DMS153 (cell line): ENCODE measurements at places on chromosomes 5 and 9.

DNA sequence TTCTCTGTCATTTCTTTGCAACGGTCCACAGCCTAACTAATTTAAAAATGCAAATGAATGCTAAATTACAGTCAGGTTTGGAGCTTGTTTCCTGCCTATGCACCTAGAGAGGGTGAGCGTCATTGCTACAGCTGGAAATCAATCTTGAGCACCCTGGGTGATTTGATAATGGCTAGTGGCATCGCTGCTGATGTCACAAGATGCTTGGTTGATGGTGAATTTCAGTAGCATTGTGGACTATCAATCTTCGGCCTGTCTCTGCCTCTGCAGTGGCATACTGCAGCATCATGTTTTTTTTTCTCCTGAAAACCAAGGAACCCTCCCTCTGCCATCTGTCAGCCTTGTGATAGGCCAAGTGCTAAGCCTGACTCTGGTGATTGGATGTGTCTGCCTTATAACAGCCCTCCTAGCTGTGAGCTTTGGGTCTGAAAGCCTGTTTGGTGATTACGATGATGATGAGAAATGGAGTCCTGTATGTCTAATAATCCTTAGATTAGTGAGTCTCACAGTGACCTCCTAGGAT lies 75.3 kb downstream of the NMUR2 start:
- no peak for DNase-seq

- DNase-seq: no peak
These were observed 131.2 kb downstream of the FBN2 start for GRCh38 chr5:128406803-128407202.

GRCh38 chr5:61256474-61256873 lies 75.6 kb upstream of the ZSWIM6 start:
- no peak for DNase-seq

DNA sequence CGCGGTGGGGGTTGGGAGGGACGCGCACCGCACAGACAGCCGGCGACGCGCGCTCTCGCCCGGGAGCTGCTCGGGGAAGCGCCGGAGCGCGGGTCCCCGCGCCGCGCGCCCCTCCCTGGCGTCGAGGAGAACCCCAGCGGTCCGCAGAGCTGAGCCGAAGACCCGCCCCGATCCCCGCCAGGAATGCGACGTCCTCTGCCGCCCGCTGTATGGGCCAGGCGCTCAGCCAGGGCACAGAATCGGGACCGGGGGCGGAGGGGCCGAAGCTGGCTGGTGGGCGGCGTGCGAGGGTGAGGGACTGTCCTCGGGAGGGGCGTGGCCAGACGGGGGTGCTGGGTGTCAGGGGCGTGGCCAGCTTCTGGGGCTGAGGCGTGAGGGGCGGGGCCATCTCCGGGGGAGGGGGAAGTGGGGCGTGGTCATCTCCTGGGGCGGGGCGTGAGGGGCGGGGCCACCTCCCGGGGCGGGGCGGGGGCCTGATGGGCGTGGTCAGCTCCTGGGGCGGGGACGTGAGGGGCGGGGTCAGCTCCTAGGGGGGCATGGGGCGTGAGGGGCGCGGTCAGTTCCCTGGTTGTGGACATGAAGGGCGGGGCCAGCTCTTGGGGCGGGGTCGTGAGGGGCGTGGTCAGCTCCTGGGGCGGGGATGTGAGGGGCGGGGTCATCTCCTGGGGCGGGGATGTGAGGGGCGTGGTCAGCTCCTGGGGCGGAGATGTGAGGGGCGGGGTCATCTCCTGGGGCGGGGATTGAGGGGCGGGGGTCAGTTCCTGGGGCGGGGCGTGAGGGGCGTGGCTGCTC lies 965 bp downstream of the PTGDS start:
- DNase-seq: peak; percentile 32

DNA sequence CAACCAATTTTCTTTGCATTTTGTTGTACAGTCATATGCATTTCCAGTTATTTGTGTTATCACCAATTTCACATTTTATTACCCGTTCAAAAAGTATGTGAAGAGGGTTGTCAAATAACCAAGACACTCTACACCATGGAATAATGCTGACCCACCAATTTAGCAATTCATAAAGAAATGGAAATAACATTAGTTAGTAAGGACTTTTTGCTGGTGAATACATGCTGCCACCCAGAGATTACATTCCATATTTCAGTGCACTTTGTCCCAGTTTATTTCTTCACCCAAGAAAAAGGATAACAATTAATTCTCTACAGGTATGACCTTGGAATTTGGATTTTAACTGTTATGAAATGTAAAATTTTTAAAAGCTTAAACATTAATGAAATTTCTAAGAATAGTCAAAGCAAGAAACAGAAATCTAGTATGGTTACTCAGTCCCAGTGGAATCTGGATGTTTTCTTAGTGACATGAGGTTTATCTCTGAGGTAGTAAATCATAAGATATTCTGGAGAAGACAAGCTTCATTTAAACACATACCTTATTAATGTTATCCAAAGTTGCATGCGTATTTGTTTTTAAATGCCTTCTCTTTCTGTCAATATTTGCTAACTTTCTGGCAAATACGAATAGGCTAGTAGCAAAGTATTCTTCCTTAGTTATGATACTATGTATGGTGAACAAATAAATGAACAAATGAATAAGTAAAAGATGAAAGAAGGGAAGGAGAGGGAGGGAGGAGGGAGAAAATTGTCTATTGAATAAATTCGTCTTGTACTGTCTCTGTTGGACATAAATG lies 100.6 kb downstream of the CETN3 start:
- DNase-seq: no peak

DNA sequence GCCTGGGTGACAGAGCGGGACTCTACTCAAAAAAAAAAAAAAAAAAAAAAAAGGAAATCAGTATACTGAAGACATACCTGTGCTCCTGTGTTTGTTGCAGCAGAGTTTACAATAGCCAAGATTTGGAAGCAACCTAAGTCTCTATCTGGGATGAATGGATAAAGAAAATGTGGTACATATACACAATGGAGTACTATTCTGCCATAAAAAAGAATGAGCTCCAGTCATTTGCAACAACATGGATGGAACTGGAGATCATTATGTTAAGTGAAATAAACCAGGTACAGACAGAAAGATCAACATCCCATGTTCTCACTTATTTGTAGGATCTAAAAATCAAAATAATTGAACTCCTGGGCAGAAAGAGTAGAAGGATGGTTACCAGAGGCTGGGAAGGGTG lies 22.9 kb downstream of the ADAM19 start:
- no peak for DNase-seq

DNA sequence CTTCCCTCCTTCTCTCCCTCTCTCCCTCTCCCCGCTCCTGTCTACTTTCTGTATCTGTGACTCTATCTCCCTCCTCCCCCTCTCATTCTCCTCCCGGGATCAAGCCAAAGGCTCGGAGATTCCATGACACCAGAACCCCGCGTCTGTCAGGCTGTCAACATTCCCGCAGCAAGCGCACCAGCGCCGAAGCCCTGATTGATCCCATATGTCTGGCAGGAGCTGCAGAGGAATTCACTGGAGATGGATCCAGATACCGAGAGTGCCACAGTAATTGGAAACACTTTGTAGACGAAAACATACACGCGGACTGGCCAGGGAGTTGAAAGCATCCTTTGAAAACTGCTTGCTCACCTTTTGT lies 300 bp upstream of the SVEP1 start:
- peak; percentile 3 for DNase-seq

DNA sequence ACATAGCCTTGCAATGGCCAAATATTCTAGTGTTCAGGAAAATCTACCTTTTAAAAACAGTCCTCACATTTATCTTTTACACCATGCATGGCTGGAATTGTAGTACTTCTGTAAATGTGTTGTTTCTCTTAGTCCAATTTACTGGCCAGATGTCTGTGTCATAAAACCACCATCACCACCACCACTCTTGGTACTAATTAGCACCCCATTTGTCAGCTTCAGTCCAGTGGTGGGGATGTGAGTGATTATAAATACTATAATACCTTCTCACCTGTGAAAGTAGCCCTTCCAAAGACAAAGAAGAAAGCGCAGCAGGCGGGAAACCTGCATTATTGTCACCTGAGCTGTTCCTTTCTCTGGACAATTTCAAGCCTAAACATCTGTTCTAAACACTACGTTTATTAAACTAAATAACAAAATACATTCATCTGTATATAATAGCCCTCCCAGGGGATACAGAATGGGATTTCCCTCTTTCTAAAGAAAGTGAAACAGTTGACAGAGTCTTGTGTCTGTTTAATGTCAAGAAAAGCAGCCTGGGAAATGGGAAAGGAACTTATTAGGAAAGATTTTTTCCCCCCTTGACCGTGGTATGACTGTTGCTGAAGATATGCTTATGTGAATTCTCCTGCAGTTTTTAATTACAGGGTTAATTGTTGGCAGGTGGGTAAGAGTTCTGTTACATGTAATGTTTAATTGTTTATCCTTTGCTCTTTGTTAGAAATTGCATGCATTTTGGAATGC lies 144.5 kb upstream of the NUDT12 start:
- no peak for DNase-seq

DNA sequence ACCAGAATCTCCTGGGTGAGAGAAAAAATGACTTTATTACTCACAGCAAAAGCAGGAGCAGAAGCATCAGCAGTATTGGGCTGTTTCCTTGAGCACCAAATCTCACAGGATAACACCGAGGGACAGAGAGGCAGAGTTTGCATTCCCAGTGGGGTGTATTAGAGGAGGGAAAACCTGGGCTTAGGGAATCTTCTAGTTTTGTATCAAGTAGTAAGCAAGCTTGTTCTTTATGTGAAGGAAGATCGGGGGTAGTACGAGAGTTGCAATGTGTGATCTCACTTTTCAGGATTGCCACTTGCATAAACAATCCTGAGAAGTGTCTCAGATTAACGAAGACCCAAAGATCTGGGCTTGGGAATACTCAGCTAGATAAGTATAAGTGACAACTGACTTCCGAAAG lies 1163.0 kb downstream of the TAF11L14 start:
- DNase-seq: no peak

DNA sequence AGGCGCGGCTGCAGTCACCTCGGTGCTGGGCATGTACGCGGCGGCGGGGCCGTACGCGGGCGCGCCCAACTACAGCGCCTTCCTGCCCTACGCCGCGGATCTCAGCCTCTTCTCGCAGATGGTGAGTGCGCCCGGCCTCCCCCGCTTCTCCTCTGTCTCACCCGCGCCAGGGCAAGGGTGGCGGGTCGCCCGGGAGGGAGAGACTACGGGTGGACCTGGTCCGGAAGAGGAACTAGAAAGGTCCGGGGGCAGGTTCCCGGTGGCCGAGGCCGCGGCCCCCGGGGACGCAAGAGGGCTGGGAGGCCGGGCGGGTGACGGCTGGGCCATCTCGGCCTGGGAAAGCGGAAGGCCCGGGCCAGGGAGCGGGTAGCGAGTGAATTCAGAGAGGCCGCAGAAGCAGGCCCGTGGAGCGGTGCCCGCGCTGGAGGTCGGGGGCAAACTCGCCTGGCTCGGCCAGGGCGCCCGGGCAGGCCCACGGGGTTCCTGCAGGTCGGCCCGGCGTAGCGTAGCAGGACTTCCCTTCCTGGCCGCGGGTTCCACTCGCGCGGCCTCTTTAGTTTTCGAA lies 711 bp downstream of the IRX1 start:
- DNase-seq: no peak

DNA sequence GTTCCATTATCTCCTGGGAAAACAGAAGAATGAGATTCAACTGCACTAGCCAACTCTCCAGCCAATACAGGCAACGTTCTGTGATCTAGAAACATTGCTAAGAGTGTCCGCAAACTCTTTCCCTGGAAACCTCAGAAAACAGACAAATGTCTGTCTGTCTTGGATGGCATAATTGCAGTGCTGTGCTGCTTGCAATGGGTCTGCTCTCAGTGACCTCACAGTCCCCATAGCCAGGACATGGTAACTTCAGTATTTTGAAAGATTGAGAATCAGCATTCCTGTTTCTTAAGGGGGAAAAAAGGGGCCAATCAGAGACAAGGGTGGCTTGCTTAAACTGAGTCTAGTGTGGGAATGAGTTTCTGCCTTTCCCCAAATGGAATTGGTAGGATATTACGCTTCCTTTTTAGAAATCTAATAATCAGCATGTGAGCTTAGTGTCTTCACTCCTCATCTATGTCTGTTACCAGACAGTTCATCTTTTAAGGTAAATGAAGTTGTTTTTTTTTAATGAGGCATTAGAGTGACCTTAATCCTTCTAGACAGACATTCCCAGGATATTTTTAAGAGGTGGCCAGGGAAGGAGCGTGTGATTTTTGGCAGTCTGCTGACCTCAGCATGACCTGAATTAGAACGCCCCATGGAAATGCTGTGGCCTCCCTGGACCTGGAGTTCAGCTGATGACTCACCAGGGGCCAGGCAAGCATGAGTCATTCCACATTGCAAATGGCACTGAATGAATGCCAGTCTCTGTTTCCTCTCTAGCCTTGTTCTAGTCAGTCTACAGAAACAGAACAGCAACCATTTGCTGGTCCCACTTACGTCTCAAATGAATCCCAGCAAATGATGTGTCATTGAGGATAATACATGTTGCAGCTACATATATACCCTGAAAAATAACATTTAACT lies 210.2 kb upstream of the ACTBL2 start:
- no peak for DNase-seq

DNA sequence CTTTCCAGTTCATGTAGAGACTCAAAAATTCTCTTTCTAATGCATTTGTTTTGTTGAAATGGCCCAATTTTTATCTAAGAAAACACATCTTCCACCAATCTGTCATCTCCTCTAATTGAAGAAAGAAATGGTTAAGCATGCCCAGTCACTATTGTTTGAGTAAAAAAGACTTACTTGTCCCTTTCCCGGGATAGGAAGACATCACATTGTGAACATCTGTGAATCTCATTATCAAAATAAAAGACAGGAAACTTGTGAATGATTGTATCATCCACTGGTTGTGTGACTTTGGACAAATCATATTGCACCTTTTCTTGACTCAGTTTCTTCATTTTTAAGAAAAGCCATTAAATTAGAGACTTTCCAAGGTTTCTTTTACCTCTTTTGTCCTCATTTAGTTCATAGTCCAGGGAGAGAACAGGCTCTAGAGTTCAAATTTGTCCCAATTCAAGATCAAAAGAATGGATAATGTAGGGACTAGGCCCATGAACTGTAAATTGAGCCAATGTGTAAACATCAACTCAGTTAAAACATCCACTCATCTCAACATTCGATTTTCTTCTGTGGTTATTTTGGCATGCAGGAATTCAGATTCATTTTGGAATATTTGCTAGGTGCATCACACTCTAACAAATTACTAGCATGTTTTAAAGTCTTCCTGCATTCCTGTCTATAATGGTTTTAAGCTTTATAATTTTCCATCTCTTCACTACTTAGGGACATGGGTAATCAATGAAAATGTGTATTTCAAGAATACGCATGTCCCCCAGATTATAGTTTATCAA lies 838.0 kb upstream of the WWC1 start:
- no peak for DNase-seq

- peak; percentile 82 for DNase-seq
These were observed 87.5 kb downstream of the GLDC start for GRCh38 chr9:6557883-6558616.

DNA sequence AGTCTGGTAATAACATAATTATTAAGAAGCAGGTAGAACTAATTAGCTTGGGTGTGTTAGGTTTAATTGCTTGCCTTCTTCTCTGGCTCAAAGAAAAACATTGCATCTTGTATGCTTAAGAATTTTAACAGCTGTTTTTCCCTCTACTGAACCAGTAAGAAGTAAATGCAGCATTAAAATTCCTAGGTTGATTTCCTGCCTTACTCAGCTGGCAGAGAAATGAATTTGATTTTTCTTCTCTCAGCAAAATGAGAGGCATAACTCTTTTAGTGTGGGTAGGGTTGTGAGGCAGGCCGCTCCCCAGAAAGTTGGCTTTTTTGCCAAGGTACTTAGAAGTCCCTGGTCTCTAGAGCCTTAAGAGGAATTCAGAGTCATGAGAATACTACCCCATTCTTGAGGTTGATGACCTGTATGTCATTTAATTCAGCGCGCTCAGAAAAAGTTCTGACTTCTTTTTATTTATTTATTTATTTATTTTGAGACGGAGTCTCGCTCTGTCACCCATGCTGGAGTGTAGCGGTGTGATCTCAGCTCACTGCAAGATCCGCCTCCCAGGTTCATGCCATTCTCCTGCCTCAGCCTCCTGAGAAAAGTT lies 302.6 kb downstream of the ARHGEF28 start:
- DNase-seq: no peak
